Activated T-cell treated with anti-CD3 and anti-CD28 coated beads, Interleukin-2, amount 50 U/mL, for 4 hours (primary cell): ENCODE measurements at places on chromosomes 12 and 14. TPM values are rescaled to one million over a fixed set of nuclear protein-coding genes. Genes with fewer than 3 reads are reported as not detected.

DNA sequence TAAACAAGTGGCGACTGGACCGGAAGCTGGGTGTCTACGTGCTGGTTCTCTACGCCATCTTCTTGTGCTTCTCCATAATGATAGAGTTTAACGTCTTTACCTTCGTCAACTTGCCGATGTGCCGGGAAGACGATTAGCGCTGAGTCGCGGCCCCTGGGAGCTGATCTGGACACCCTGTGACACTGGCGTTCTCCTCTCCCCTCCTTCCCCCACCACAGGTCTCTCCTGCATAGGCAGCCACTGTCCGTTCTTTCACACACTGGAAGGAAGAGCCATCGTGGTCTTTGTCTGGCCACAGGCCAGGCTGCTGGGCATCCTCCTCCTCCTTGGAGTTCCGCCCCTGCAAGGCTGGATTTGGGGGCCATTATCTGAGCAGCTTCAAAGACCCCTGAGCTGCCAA lies 20.1 kb upstream of the RIN3 start:
- DNase-seq = no peak

GRCh38 chr14:90890322-90891020 lies 74.2 kb upstream of the TTC7B start:
- DNase-seq = no peak

The HCAR3 gene
- not detected for total RNA-seq

The SMOC1 gene
- total RNA-seq = not detected
